ENCODE measurements at places on chromosomes 1 and 21.

GRCh38 chr1:17185485-17185860, 19.5 kb upstream of the PADI1 start:
- DNase-seq = no peak

DNA sequence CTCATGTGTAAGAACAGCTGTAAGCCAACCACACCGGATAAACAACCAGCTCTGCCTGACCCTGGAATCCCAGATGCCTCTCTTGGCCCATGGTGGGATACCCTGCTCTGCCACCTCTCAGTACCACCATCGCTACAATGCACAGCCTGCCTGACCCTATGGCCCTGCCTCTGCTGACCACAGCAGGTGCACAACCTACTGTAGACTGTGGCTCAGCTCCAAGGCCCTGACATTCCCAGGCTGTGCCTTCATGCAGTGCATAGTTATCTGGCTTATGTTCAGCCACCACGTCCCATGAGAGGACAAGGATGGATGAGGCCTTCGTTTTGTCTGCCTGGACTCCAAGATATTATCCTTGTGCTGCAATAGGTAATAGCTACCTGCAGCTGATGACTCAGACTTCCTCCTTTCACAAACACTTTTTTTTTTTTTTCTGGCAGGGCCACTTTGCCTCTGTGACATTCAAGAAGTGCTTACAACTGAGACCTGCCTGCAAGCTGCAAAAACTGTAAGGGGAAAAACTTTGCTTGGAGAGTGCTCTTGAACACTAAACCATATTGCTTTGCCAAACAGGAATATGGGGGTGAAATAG, 177.7 kb downstream of the URB2 start:
- no peak for DNase-seq

DNA sequence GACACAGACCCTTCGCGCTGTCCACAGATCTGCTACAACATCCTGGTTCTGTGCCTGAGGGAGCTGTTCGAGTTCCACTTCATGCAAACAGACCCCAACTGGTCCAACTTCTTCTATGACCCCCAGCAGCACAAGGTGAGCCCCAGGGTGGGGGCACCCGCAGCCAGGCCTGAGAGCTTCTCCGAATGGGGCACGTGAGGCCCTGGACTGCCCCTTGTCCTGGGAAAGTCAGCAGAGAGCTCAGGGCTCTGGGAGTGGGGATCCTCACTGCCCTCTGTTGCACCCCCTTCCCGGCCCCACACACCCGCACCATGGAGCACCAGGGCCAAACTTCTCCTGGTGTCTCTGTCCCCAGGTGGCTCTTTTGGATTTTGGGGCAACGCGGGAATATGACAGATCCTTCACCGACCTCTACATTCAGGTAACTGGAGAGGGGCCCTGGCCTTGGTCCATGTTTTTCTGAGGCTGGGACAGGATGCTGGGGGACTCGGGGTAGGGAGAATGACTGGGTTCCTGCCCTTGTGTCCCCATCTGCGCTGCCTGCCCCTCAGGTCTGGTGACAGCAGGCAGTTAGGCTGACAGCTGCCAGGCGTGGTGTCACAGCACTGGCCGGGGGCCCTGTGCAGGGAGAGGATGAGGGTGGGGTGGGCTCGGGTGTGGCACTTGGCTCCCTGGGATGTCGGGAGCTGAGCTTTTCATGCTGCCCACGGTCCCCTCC, 44.6 kb downstream of the COQ8A start:
- no peak for DNase-seq

GRCh38 chr1:154502066-154502743, at the start of the genes SHE and TDRD10:
Gene SHE, minus strand, starts transcription at chr1:154502412. Its CDS starts 386 bp downstream, at chr1:154502026.
Gene TDRD10, plus strand, starts transcription at chr1:154502219. Its CDS starts 4,685 bp downstream, at chr1:154506904.
- DNase-seq = no peak

DNA sequence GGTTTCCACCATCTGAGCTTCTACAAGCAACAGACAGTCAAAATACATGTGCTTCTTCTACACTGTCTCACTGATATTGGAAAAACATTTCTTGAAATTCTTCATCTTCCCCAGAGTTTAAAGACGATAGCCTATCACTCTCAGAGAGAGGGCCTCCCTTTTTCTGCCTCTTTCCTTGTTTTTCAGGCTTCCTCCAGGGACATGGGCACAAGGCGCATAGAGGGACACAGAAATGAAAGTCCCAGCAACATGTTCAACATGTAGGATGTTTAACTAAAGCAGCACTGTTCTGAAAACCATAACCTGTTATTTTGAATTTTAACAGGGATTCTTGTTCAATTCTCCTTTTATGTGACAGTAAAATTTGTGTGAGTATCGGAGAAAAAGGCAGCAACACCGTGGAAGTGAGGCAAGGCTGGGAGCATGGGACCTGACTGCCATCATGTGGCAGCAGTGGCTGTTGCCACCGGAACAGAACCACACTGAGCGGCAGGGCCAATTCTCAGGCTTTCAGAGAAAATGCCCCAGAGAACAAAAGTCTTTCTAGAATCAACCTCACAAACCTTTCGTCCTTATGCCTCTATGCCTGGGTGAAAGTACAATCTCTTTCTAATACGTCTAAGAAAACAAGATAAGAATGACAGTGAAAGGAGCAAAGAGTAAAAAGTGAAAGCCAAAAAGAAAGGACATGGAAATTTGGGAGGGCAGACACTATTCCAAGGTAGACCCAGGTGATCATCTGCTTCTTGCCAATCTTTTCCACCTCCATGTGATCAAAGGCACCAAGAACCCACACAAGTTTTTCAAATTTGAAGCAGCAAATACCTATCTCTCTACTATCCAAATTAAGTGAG, 54.5 kb downstream of the PCNX2 start:
- peak; percentile 61 for DNase-seq

GRCh38 chr1:51643362-51643761, 26.5 kb downstream of the OSBPL9 start:
- DNase-seq = no peak

DNA sequence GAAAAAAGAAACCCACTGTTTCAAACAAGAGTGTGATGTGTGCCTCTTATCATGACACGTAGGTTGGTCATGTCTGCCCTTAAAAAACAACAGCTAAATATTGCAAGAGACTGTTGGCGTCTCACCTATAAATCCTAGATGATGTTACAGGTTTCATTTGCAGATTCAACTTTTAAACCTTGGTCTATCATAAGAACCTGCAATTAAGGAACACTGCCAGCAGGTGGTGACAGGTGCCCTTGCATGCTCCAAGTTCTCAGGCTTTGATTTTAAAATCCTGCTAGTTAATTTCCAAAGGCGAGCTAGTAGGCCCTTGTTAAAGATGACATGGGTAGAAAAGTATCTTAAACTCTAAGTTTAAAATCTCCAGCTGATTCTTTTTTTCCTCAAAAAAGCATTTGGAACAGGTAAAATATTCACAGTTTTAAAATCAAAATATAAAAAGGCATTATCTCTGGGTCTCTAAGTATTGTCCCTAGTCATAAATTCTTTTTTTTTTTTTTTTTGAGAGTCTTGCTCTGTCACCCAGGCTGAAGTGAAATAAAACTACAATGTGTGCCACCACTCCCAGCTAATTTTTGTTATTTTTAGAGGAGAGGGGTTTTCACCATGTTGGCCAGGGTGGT, 39.1 kb downstream of the CLSTN1 start:
- peak; percentile 67 for DNase-seq

DNA sequence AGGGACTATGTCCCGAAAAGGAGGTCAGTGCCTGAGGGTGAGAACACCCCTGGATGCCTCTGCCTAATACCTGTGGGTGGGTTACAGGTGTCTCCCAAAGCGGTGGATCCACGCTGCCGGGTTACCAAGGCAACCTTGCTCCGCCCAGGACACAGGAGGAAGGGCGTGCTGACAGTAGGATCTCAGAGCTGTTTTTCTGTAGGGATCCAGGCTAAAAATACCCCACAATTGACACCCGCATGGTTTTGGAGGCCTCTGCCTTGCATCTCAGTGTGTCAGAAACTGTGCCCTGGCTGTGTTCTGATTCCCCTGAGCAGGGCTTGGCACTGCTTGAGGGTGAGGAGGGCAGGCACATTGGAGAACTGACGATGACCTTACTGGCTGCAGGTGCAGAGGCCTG, 118.0 kb downstream of the IER5 start:
- no peak for DNase-seq

DNA sequence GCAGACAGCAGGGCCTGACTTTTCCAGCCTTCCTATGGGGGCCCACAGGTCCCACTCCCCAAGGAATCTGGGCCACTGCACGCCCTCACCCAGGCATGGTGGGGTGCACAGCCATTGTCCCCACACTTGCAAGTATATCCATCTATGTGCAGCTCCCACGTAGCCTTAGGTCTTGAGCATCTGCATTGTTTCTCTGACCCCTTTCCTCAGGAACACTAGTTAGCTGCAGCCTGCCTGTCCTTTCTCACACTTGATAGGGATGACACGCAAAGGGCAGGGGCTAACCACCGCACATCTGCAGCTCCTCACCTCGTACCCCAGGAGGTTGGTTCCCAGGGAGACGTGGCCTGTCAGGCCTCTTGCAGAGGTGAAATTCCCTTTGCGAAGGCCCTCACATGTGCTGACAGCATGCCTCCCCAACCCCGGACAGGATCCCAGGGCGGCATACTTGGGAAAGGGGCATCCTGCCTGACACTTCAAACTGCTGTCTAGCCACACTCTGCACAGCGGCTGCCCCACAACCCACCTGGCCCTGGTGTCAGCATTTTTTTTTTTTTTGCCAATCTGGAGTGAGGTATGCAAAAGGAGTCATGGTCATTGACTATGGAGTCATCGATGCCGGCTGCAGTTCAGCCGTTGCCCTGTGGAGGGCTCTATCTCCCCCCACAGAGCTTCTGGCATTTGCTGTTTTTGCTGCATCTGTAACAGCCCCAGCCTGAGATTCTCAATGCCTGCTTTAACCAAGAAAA, 5.0 kb downstream of the JMJD4 start:
- peak; percentile 60 for DNase-seq

DNA sequence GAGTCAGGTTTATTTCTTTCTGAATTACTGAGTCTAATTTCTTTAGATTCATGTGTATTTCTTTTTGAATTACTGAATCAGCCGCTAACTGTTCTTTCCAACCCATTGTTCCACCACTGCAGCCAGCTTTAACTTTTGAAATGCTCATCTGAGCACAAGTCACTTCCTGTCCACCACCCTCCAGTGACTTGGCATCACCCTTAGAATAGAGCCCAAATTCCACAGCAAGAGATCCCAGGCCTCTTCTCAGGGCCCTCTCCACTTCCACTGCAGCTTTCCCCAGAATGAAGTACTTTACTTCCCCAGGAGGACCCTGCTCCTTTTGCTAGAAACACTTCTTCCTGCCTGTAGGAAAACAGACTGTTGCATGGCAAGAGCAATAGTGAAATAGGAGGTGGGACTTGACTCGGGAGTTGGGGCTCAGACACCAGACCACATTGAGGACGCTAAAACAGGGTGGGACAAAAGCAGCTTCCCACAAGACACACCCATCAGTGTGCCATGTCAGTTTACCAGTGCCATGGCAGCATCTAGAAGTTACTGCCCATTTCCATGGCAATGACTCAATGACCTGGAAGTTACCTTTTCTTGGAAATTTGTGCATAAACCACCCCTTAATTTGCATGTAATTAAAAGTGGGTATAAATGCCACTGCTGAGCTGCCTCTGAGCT, 56.5 kb upstream of the ADAR start:
- no peak for DNase-seq

DNA sequence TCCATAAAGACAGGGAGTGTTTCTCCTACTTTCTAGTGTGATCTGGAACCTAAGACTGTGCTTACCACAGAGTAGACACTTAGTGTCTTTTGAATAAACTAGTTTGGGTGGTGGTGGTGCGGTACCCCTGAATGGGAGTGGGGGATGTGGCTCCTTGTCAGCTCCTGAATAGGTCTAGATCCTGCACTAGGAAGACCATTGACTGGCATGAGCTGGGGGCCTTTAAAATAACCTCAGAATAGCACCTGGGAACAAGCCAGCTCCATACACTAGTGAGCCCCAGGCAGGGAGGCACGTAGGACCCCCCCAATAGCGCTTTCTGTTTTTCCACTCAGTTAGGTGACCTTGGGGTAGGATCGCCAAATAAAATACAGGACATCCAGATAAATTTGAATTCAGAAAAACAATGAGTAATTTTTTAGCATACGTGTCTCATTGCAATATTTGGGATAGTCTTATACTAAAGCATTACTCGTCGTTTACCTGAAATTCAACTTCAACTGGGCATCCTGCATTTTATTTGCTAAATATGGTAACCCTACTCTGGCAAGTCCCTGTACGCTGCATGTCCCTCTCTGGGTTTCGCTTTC, 45.6 kb downstream of the AZIN2 start:
- no peak for DNase-seq

GRCh38 chr1:48039088-48040054, 42.2 kb upstream of the TRABD2B start:
- peak; percentile 29 for DNase-seq

- no peak for DNase-seq
Observed at GRCh38 chr1:231238298-231238697, 2.7 kb upstream of the GNPAT start.

DNA sequence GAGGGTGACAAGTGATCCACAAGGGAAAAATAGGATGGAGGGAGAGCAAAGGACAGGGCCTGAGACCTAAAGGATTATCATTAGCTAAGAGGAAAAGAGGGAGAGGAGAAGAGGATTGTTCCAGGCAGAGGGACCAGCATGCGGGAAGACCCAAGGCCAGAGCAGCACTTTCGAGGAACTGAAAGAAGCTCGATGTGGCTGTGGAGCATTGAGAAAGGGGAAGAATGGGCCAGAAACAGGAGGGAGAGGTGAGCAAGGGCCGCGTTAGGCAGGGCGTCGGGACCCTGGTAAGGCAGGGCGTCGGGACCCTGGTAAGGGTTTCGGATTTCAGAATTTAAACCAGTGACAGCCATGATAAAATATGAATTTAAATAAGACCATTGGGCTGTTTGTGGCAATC, 22.8 kb upstream of the CSF1 start:
- no peak for DNase-seq

GRCh38 chr1:7253118-7253480, 467.8 kb downstream of the CAMTA1 start:
- peak; percentile 89 for DNase-seq

GRCh38 chr1:89711140-89711778, 78.3 kb downstream of the LRRC8C start:
- no peak for DNase-seq

DNA sequence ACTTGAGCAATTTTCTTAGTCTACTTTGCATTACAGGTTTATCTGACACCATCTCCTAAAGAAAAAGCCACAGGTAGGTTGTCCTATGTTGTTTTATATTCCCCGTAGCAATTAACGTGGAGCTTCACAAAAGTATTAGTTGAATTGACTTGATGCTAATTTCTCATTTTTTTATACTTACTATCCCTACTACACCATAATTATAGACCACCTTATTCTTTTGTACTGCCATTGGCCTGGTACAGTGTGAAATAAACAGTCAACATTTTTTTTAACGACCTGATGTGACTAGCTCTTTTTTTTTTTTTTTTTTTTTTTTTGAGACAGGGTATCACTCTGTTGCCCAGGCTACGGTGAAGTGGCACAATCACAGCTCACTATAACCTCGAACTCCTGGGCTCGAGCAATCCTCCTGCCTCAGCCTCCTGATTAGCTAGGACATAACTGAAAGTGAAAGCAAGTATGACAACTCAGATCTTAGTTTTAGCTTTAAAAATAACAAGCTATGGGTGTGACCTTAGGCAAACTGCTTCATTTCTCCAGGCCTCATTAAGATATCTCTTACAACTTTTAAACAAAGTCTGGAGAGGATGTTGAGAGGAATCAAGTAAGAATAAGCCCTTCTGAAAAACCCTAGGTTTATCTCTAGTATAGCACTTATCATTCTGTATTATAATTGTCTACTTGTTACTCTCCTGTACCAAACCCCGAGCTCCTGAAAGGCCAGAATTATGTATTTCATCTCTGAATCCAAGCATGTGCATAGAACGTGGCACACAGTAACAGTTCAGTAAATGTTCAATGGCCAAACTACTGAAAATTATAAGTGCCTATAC, 49.5 kb downstream of the LUZP1 start:
- peak; percentile 62 for DNase-seq

Measured in iris pigment epithelial cell (primary cell).